Activated naive CD4-positive, alpha-beta T cell treated with anti-CD3 and anti-CD28 coated beads, Interleukin-2, amount 10 ng/mL, durations not matched to agents 7 days and 5 days (primary cell): ENCODE measurements at places on chromosomes 2 and 18.
A peak's percentile ranks its signal among the peaks of the same experiment; 100 is the strongest.

GRCh38 chr2:78718024-78718423 lies 307.5 kb upstream of the REG3G start:
- no peak for DNase-seq

- DNase-seq = no peak
These were observed 76.8 kb upstream of the EPC2 start for GRCh38 chr2:148567716-148568115.

- no peak for DNase-seq
These were observed 52.4 kb downstream of the GPR39 start for GRCh38 chr2:132468821-132469675.

DNA sequence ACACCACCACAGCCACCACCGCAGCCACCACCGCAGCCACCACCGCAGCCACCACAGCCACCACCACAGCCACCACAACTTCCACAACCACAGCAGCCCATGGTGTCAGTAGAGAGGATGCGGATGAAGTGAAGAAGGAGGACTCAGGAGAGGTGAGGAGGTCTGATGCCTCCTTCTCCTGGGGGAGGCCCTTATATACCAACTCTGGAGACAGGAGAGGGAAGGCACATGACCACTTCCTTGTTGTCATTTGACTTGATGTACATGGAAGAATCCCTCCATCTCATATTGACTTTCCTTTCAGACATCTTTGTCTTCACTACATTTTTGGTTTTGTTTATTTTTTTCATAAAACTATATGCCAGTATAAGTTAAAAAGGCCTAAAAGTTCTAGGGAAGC lies at the start of gene SCYGR3:
Gene SCYGR3, minus strand, starts transcription at position 101 of the 400 bp plus-strand sequence. Its CDS starts 0 bp downstream, at position 101.
- DNase-seq = no peak

GRCh38 chr2:23280401-23280800 lies 104.6 kb upstream of the KLHL29 start:
- DNase-seq = no peak

DNA sequence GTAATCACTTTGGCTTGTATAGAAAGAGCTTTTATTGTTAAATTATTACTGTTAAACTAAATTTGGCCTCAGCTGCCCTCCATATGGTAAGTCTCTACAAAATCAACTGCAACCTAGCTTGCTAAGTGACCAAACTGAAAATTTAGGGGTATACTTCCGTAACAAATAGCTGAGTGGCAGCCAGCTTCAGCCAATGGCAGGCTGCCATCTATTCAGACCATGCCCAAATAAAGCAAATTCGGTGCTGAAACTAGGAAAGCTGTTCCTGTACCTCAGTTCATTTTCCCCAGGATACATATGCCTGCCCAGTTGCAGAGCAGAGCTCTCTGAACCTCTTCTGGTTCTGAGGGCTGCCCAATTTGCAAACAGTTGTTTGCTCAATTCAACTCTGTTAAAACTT lies 94.8 kb downstream of the EML6 start:
- DNase-seq = no peak

DNA sequence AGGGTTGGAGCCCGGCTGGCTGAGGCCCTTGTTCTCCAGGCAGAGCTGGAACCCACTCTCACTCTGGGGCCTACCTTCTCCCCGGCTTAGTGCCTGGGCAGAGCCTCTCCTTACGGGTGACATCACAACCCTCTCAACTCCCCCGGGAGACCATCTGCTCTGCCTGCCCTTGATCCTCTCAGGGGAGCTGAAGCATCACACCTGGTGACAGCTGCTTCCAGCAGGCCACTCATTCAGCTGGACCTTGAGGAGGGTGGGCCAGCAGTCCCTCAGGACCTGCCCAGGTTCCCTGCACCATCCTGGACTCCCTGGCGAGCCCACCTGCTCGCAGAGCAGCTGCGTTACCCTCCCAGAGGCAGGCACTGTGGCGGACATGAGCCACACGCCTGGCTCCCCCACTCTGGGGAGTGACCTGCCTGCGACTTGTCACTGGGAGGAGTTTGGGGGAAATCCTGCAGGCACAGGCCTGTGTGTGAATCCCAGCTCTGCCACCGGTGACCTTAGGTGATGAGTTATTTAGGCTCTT lies 13.1 kb downstream of the HS6ST1 start:
- DNase-seq = no peak

DNA sequence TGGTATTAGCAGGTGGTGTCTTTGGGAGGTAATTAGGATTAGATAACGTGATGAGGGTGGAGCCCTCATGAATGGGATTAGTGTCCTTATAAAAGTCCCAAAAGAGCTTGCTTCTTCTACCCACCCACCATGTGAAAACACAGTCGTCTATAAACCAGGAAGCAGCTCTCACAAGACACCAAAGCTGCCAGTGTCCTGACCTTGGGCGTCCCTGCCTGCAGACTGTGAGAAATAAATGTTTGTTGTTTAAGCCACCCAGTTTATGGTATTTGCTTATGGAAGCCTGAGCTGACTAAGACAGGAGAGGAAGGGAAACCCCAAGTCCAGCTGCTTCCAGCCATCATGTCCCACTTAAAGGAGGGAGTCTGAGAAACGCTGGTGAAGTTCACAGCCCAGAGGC lies 13.6 kb downstream of the ADI1 start:
- no peak for DNase-seq

DNA sequence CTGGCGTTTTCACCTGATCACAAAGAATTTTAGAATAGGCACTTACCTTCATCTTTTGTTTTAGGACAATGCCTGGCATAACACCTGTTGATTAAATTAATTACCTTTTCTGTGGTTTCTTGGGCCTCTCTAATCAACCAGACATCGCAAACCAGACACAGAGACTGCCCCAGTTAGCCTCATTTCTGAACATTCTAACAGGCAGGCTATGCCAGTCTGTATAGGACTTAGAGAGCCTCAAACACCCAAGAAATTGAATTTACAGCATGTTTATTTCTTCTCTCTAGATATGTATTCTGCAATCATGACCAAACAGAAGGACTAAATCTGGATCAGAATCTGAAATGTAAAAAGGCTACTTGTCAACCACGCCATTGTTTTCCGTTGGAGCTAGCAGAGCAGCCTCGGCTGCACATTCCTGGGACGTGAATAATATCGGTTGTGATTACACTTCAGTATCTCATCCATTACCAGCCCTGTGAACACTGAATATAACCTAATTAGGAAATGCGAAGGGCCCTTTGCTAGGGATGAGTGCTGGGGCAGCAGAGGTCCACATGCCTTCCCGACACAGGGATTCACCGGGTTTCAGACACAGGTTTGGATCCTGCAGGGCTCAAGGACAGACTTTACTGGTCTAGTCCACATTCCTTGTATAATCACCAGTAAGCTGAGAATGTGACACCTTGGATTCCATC lies 17.5 kb upstream of the CDC42EP3 start:
- no peak for DNase-seq

DNA sequence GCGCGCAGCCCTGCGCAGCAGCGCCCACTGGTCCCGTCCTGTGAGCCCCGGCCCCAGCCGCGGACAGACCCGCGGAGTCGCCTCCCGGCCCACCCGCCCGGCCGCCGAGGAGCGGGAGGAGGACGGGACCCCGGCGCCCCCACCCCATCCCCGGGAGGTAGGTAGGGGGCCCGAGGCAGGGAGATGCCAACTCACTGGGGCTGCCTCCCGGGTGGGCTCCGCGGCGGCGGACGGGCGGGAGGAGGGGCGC lies 160 bp downstream of the SPTBN1 start:
- no peak for DNase-seq

DNA sequence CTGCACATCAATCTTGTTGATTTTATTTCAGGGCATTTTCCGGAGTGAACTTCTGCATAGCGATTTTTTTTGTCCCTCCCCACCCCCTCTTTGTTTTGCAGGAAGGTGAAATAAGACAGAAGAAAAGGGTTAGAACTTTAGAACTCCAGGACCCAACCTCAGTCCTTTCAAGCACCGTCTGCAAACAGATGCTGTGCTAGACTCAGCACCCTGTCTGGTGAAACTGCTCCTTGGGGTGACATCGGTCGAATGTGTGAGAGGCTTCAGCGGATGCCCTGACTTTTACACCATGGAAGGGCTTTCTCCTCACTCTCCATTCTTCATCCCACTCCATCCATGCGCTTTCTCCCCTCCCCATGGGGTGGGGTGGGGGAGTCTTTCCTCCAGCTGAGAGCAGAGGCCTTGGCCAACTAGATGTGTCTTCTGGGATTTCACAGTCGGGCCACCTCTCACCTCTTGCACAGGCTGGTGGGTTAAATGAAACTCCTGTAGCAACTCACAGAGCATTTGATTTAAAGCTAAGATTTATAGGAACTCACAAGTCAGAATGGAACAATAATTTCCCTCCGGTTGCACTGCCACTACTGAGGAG lies 43.3 kb upstream of the EDAR start:
- peak; percentile 65 for DNase-seq

DNA sequence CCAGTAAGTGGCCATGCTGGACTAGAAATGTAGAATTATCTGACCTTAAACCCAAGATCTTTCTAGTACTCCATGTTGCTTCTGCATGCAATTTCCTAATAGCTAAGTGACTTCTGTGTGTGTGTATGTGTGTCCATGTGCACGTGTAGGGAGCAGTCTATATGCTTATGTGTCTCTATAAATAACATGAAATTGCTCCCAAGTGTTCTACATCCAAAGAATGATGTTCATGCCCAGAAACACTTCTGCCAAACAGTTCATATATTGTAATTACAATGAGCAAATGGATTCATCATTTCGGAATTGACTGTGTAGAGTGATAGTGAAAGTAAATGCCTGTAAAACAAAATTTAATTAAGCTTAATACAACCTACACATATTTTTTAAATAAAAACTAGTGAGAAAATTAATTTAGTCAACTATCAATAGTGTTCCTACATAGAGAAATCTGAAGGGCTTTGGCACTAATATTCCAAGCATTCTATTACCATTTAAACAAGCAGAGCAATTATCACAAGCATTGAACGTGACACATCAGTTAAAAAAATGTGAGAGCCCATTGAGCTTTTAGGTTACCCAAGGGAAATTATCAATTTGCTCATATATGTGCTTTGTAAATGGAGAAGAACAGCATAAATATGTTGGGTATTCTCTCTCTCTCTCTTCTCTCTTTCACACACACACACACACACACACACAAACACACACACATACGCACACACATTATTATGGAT lies 1067.4 kb downstream of the CNTNAP5 start:
- DNase-seq = no peak

GRCh38 chr2:152171718-152172117 lies 3.8 kb downstream of the STAM2 start:
- DNase-seq = no peak

GRCh38 chr2:11411768-11412448 lies 54.1 kb downstream of the E2F6 start:
- DNase-seq = no peak

DNA sequence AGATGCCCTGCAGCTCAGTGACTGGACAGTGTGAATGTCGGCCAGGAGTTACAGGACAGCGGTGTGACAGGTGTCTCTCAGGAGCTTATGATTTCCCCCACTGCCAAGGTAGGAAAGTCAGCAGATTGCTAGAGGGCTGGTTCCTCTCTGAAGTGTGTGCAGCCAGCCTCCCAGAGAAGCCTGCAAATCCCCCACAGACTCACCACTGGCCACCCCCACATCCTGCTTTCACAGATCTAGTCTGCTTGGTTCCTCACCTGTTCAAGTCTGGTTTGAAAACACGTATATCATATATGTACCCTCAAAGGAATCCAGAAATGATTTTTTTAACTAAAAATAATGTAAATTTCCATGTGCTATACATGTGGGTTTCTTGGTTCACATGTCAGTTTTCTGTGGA lies 121.1 kb downstream of the LAMA3 start:
- DNase-seq = peak; percentile 74

DNA sequence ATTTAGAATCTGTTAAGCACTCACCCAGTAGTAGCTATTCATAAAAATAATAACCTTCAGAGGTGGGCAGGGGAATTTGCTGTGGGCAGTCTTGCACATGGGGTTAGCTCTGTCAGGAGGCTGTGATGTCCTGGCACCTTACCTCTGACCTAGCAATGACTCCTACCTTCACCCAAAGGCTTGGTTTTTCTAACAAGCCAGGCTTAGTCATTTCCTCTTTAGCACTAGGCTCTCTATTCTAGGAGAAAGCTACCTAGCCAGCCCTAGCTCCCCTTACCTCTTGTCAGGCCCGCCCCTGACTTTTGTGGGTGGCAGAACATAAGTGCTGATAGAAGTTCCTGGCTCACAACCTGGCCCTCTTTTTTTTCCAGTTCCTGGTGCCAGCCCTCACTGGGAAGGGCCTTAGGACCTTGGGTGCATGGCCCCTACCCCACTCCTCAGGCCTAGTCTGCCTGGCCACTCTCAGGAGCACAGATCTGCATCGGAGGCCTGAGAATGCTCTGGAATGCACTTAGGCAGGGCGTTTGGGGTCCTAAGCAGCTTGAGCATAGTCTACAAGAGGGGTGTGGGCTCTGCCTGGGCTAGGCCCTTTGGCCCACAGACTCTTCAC lies 17.7 kb downstream of the CPLX4 start:
- no peak for DNase-seq

- DNase-seq = no peak
These were observed 118.0 kb upstream of the HS6ST1 start for GRCh38 chr2:128436479-128437203.

DNA sequence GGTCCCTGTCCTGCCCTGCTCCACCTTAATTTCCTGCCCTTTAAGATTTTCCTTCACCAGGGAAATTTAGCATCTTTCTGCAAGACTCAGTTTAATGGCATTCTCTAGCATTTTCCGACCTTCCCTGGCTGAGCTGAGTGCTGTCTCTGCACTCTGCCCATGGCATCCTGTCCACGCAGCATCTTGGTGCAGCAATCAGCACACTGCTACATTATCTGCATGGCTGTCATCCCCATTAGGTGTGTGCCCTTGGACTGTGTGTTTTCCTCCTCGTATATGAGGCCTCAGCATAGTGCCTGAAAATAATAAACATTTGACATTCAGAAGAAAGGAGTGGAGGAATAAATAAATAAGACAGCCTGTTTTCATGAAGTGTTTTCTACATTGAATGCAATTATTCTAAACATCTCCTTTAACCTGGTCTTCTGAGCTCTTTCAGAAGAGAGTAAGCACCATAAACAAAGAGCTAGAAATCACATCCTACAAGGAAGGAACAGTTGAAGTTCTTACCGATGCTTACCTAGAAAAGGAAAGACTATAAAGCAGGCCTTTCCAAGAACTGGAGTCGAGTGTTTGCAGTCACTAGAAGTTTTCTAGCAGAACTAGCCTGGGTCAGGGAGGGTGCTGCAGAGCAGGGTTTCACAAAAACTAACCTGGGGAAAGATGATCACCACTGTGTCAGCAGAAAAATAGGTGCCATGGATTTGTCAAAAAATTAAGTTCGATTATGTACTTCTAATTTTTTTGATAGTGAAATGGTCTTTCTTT lies 131.4 kb upstream of the ITGB6 start:
- peak; percentile 33 for DNase-seq

GRCh38 chr2:120109186-120110061 lies 96.5 kb downstream of the EPB41L5 start:
- peak; percentile 24 for DNase-seq

GRCh38 chr2:48514348-48515003 lies 15.5 kb upstream of the STON1 start:
- no peak for DNase-seq

- DNase-seq = no peak
These were observed 51.6 kb downstream of the SLC4A3 start for GRCh38 chr2:219679041-219679440.
